ENCODE measurements at places on chromosomes 1 and 21. TPM values are rescaled to one million over a fixed set of nuclear protein-coding genes. Genes with fewer than 3 reads are reported as not detected.

SLC25A24 gene
- 15.7 TPM for total RNA-seq

FBLIM1 gene
- total RNA-seq: 56.5 TPM

COL6A1 gene
- 17.8 TPM for total RNA-seq

PKNOX1 gene
- 12.1 TPM for total RNA-seq

DNA sequence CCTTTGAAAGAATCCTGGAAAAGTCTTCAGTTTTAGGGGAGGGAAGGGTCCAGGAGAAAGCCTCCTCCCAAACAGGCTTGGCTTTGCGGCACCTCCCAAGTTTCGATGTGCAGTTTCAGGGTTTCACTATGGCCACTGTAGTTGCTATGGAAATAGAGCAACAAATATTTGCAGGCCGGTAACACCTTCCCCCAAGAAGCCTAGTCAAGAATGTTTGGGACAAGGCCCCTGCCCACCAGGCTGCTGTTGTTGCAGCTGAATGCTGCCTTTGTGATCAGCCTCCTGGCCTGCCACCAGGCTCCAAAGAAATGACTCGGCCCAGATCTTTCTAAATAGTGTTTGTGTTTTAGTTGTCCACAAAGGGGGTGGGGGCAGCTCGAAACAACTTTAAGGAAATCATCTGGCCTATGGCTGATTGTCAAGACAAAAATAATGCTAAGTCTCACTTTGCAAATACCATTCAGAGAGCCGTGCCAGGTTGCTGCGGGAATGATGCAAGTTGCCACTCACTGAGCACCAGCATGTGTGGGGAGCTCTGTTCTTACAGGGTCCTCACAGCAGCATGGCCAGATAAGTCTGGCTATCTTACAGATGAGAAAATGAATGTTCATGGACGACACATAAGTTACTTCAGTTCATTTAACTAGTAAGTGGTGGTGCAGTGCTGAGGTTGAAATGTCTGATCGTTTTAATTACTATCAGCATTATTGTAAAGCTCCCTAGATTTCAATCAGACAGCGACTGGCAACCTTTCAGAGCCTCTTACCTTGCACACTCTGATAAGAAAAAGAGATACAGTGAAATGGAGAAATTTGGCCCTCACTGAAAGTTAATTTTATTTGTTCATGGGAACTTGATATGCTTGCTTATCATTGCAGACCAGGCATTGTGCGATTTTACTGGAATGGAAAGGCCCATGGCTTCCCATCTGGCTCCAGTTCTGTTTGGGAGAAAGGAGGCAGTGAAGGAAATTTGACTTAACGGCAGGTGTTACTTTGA lies 91.2 kb upstream of the JUN start:
- ATAC-seq: peak; percentile 46

- ATAC-seq: no peak
Observed at GRCh38 chr1:203152158-203153034, 23.2 kb downstream of the MYBPH start.

GRCh38 chr1:193183019-193183627 lies 3.3 kb downstream of the B3GALT2 start:
- peak; percentile 51 for ATAC-seq

DNA sequence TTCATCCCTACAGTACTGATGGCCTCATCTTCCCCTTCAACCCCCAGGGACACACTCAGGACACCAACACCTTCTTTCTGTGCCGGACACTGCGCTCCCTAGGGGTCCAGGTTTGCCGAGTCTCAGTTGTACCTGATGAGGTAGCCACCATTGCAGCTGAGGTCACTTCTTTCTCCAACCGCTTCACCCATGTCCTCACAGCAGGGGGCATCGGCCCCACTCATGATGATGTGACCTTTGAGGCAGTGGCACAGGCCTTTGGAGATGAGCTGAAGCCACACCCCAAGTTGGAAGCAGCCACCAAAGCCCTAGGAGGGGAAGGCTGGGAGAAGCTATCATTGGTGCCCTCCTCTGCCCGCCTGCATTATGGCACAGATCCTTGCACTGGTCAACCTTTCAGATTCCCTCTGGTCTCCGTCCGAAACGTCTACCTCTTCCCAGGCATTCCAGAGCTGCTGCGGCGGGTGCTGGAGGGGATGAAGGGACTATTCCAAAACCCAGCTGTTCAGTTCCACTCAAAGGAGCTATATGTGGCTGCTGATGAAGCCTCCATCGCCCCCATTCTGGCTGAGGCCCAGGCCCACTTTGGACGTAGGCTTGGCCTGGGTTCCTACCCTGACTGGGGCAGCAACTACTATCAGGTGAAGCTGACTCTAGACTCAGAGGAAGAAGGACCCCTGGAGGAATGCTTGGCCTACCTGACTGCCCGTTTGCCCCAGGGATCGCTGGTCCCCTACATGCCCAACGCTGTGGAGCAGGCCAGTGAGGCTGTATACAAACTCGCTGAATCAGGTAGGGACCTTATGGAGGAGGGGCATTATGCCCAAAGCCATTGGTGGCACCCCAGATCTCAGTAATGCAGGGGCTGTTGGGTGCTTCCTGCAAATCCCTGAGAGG lies 5.1 kb upstream of the LENEP start:
- no peak for ATAC-seq

DNA sequence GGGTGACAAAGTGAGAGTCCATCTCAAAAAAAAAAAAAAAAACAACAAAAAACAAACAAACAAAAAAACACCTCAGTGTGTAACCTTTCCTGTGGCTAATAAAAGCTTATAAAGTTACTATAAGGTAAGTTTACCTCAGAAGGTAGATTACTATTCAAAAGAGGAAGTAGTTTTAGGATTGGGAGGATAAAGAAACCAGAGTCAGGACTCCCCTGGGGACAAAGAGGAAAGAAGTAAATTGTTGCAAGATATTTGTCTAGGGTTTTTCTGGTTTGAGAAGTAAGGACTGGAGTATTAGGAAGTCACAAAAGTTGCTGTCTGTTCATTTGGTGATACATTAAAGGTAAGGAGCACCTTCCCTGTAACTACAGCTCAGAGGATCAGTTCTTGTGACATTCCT lies 23.8 kb upstream of the CENPF start:
- no peak for ATAC-seq

GRCh38 chr1:52900402-52900801 lies 21.1 kb downstream of the ECHDC2 start:
- ATAC-seq: no peak

GRCh38 chr1:27448982-27449381 lies 41.0 kb downstream of the WASF2 start:
- peak; percentile 38 for ATAC-seq

GRCh38 chr1:109425391-109426280 lies 612 bp downstream of the PSMA5 start:
- ATAC-seq: peak; percentile 52

DNA sequence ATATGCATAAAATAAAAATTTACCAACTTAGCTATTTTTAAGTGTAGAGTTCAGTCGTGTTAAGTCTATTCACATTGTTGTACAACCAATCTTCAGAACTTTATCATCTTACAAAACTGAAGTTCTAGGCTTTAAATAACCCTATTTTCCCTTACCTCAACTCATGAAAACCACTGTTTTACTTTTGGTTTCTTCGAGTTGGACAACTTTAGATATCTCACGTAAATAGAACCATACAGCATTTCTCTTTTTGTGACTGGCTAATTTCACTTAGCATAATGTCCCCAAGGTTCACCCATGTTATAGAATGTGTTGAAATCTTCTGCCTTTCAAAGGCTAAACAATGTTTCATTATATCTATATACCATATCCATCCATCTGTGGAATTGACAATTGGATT lies 819.0 kb upstream of the ADGRL4 start:
- ATAC-seq: no peak
